ENCODE measurements at places on chromosomes 3 and 15.

GRCh38 chr3:194455481-194455880, 31.3 kb downstream of the ATP13A3 start:
- DNase-seq = no peak

- DNase-seq = no peak
Observed at GRCh38 chr3:180252683-180253082, 215.9 kb upstream of the PEX5L start.

DNA sequence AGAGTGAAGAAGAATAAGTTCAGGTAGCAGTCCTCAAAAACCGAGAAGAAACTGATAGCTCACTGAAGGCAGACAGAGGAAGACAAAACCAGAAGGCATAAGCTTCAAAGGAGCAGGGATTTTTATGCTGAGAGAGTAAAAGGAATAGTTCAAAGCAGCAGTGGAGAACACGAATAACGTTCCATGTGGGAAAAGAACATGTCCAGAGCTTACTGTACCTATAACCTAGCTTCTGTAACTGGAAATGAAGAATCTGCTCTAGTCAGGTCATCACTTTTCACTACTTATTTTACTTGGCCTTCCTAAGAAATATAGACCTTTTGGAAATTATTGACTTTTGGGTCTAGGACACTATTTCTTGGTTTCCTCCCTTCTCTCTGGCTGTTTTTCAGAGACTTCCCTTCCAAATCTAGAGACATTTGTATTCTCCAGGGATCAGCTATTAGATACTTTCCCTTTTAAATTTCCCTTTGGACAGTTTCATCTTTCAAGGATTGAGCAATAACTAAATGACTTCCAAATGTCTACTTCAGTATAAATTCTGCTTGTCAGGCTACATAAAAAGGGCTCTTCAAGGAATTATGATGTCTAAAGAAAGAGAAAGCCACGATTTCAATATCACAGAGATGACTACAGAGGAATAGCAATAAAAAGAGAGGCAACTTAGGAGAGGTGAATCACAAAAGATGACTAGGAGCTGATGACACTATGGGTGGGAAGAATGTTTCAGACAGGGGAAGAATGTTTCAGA, 46.7 kb downstream of the UBE3A start:
- DNase-seq = peak; percentile 63

DNA sequence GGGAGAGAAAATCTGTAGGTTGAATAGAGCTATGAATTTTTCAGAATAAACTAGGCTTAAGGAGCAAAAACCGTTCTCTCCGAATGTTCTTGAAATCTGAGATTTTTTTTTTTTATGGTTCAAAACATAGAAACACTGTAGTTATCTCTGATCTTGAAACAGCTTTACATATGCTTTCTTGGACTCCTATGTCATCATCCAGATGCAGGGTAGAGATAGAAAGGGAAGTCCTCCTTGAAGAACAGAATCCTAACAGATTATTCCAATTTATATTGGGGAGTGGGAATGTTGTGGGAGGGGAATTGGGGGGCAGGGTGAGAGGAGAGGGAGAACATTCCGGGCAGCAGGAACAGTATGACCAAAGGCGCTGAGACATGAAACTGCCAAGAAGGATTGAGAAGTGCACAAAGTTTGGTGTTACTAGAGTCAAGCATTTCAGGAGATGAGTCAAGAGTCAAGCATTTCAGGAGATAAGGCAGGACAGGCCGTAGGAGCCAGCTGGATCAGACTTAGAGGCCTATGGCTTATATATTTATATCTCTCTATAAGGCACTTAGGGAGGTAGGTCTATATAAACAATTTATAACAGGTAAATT, 21.9 kb upstream of the ST3GAL6 start:
- DNase-seq = no peak

- DNase-seq = no peak
Observed at GRCh38 chr3:94046533-94046932, 16.2 kb downstream of the DHFR2 start.

GRCh38 chr15:89378296-89379151, 43.9 kb upstream of the POLG start:
- DNase-seq = no peak

Measured in inflammatory macrophage treated with lipopolysaccharide for 1 hour (primary cell).